Neural crest cell (in vitro differentiated cells): ENCODE measurements at places on chromosomes 6 and 20.

- no peak for DNase-seq
Measured at GRCh38 chr6:85569323-85569722, 24.3 kb downstream of the SNX14 start.

GRCh38 chr6:89727501-89727900 is 89.0 kb upstream of the LYRM2 start:
- no peak for DNase-seq

GRCh38 chr6:39251406-39251805 is 22.1 kb upstream of the KCNK5 start:
- DNase-seq, result no peak

- DNase-seq, result peak; percentile 65
Measured at GRCh38 chr6:148577687-148578488, 168.9 kb upstream of the UST start.
